ENCODE measurements at places on chromosomes 12 and 14.

DNA sequence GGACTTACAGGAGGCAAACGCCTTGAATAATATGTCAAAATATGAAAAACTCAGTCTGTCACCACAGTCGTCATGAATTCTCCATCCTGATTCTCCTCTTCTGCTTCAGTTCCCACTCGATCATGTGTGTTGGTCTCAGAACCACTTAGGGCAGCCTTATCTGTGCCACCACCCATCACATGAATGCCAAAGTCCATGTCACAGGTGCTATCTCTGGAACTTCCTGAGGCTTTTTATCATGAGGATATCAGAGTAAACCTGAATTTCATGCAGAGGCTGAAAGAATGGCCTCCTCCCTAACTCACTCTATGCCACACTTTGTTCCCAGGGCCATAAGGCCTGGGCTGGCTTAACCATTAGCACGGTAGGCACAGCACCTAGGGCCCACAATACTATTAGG lies 28.8 kb upstream of the MAP3K9 start:
- no peak for DNase-seq

DNA sequence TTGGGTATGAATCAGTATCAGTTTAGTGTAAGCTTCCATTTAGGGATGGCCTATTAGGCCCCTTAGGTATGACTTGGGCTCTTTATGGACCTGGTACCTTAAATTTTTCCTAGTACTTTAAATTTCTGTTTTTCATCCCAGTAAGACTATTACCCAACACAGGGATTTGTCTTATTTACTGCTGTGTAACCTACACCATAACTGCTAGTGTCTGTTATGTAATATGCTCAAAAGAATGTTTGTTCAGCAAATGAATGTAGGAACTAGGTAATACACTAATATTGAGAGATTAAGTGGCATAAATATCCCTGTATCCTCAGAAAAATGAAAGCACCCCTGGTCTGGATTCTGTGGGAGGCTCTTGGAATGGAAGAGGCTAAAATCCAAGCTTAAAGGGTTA lies 63.7 kb upstream of the YARS2 start:
- no peak for DNase-seq

GRCh38 chr12:89875225-89875624 lies 166.6 kb upstream of the ATP2B1 start:
- no peak for DNase-seq

DNA sequence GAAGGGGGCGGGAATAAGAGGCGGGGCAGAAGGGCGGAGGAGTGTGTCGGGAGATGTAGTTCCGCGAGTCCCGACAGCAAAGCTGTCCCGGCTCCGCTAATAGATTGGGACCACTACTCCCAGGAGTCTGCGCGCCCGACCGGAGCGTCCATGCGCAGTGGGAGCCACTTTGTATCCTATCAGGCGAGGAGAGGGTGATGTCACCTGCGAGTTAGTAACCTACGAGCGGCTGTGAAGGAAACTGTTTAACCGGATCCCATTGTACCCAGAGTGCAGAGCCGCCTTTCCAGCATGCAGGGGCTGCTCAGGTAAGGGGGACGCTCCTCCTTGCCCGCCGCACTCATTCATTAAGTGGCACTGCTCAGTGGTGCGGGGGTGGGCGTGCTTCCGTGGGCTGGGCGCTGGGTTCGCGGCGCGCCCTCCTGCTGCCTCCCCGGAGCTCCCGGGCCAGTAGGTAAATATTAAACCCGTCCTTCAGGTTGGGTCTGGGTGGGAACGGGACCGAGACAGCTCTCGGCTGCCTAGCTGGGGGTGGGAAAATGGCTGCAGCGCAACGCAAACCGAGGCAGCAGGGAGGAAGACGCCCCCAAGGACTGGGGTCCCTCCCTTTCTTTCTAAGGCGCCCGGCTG lies at the start of gene DAAM1:
Gene DAAM1, plus strand, starts transcription at position 207 of the 630 bp plus-strand sequence. CDS start 74,811 bp downstream, outside the sequence.
- DNase-seq = peak; percentile 93

DNA sequence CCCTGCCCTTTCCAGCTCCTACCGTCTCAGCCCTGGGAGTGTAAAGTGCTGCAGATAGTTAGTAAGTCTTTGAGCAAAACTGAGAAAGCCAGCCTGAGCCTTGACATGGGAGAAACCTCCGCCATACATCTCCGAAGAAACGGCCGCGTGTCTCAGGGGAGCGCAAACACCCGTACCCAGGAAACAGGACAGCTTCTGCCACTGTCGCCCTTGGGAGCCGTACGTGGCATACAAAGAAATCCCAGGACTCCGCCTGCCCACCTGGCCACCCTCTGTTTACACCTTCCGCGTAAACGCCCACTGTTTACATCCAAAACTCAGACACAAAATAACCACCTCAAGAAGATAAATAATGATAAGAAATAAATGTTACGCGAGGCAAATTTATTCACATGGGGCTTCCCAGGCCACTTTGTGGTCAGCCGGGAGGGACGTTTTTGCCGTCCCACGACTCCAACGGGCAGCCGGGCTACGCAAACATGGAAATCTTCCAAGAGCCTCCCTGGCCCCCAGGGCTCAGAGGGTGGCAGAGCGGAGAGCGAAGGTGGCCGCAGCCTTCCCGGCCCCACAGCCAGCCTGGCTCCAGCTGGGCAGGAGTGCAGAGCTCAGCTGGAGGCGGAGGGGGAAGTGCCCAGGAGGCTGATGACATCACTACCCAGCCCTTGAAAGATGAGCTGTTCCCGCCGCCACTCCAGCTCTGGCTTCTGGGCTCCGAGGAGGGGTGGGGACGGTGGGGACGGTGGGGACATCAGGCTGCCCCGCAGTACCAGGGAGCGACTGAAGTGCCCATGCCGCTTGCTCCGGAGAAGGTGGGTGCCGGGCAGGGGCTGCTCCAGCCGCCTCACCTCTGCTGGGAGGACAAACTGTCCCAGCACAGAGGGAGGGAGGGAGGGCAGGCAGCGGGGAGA lies at the start of gene BDKRB2:
Gene BDKRB2, plus strand, starts transcription at position 689 of the 908 bp plus-strand sequence. CDS start 32,269 bp downstream, outside the sequence.
- peak; percentile 58 for DNase-seq

GRCh38 chr12:21699851-21700250 lies 42.2 kb upstream of the LDHB start:
- no peak for DNase-seq

GRCh38 chr12:7970475-7971252 lies 34.7 kb upstream of the SLC2A3 start:
- peak; percentile 91 for DNase-seq

- no peak for DNase-seq
These were observed 15.9 kb downstream of the PLEKHG3 start for GRCh38 chr14:64720131-64720576.

GRCh38 chr12:87086118-87086891 lies 830.1 kb upstream of the MGAT4C start:
- no peak for DNase-seq

GRCh38 chr12:1858456-1858855 lies 38.1 kb downstream of the LRTM2 start:
- DNase-seq = no peak

DNA sequence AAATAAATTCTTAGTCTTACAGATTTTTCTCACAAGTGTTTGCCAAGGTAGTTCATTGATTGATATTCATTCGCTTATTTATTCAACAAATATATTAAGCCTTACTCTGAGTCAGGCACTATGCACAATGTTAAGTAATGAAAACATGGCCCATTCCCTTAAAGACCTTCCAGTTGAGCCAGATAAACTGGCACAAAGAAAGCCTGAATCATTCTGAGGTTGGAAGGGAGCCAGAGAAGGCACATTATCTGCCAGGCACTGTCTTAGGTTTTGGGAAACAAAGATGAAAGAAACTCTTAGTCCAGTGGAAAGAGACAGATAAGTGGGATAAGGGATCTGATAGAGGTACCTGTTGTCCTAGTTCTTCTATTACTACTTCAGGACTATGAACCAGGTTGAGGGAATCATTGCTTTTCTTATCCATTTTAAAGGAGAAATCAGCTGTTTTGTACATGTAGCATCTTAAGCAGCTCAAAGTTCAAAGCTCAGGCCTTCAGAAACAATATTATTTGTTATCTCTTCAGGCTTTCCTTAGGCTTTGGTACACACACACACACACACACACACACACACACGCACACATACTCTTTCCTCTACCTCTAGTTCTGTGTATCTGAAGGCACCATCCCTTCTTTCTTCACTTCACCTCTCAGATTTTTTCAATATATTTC lies 27.0 kb downstream of the PDE6H start:
- no peak for DNase-seq

DNA sequence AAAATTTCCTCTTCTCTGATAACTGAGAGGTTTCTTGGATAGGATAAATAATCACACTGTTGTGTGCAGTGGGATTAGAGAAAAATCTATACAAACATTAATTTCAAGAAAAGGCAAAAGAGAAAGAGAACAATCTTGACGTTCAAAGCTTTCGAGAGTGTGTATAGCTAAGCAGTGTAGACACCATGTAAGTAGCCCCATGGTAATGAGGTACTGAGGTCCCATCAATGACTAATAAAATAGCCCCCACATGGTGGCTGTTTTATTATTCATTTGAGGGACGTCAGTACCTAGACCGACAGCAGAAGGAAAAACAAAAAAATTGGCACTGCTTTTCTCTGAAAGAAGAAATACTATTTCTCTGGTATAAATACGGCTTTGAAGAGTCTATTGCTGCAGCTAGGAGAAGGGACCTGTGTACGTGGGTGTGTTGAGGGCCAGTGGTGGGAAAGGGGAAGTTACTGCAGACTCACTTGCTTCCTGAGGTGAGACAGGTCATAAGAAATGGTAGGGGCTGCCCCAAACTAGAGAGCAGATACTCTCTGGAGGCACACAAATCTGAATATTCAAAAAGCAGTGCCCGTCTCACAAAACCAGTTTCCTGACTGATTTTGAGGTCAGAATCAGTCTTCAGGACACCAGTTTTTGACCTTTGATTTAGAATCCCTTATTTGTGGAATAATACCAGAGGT lies 339.8 kb downstream of the EMP1 start:
- DNase-seq = no peak

GRCh38 chr12:122096591-122097149 lies 18.1 kb downstream of the MLXIP start:
- no peak for DNase-seq

DNA sequence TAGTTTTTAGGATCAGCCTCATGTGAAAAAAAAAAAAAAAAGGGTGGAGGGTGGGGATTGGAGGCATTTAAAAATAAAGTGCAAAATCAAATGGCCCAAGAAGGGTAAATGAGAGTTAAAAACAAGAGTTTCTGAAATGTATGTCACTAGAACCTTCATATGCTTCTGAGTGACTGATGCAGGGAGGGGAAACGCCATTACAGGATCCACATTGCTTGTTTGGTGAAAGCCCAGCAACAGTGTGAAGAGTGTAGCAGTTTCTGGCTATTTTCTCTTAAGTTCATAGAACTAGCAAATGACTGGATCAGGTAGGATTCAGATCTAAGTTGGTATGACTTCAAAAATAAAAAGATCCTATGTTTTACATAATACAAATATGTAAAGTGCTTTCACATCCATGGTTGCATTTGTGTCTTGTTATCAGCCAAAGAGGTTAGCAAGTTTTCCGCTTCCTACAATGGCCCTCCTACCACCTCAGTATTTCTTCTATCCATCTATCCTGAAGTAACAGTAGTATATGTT lies 2.9 kb downstream of the CHPT1 start:
- DNase-seq = no peak

- no peak for DNase-seq
These were observed 1267.6 kb downstream of the SLC16A7 start for GRCh38 chr12:60863421-60863820.

GRCh38 chr12:119301379-119301778 lies 33.1 kb upstream of the CCDC60 start:
- DNase-seq = no peak

DNA sequence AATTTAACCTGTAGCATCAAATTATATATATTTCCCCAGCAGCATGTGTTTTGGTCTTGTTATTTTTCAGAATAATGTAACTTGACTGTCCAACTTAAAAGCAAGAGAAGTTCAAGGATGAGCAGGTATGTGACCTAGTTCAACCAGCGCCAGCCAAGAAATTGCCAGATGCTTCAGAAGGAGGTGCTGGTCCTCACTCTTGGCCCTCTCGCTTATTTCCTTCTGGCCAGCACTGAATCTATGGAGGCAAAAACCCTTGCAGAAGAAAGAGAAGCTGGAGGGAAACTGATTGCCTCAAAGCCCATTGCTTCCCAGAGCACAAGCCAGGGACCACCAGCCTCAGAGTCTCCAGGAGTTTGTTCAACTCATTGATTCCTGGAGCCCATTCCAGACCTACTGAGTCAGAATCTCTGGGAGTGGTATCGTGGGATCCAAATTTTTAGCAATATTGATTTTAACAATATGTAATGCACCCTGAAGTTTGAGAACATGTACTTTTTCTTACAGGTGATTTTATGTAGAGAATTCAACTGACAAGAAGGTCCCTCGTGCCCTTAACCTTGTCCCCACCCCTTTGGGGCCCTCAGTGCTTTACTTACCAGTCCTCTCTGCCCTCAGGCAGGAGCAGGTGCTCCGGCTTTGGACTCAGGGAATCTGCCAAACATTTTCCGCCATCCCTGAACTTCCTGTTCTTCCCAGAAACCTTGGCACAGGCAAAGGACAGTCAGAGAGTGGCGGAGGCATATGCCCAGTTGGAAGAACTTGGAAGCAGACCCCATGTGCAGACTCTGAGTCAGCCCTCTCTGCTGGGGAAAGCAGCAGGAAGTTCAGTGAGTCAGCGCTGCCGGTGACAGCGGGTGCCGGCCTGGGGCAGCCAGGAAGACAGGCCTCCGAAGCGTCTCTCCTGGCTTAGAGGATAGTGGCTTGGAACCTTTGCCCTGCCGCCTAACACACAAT lies 10.4 kb downstream of the BEST3 start:
- DNase-seq = peak; percentile 29

DNA sequence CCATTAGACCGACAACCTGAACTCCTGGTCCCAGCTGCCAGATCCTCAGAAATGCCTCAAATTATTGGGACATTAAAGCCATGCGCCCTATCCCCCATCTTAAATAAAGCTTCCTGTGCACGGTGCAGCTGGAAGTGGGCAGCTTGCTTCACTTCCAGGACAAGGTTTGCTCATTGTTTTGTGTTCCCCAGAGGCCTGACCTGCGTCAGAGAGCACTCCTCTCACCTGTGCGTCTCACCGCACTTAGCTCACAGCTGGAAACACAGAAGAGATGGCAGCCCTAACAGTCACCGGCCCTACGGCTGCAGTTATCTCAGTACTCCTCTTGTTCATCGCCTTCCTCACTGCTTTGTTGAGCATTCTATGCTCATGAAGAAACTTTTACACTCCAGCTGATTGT lies 135.5 kb downstream of the ANO2 start:
- no peak for DNase-seq

GRCh38 chr12:20487519-20487918 lies 119.2 kb downstream of the PDE3A start:
- DNase-seq = no peak

GRCh38 chr12:112716099-112717093 lies 75.2 kb upstream of the RPH3A start:
- peak; percentile 46 for DNase-seq

- no peak for DNase-seq
These were observed 208.2 kb upstream of the TMTC1 start for GRCh38 chr12:29991924-29992323.

Data from D341Med (cell line).